Breast epithelium (tissue), 4 donors: ENCODE measurements at places on chromosomes 7 and 10.

DNA sequence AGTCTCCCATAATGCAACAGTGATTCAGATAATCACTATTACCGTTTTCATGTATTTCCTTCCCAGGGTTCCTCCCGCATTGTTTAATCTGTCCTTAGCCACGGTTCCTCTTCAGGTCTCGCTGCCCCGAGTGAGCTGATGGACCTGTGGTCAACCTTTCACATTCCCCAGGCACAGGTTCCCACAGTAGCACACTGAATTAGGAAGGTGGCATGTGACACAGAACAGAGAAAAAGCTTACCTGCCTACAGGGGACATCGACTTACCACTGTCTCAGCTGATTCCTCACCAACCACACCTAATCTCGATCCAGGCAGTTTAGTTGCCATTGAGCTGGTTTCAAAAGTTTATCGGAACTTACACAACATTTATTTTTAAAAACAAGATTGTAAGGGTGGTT is 72.2 kb downstream of the MTURN start:
- H3K27ac ChIP-seq: peak overlapping the region; percentile 21
- no peak for DNase-seq
- no peaks in the 10 kb centered on the region for H3K36me3 ChIP-seq
- H3K27me3 ChIP-seq: no peaks in the 10 kb centered on the region

- H3K4me1 ChIP-seq: peaks cover 4% of the 10 kb centered on the region
- no peaks in the 10 kb centered on the region for H3K27me3 ChIP-seq
- H3K4me3 ChIP-seq: no peak overlapping the region
- no peaks in the 10 kb centered on the region for H3K36me3 ChIP-seq
- no peak overlapping the region for H3K27ac ChIP-seq
Observed at GRCh38 chr7:732556-732955, 5.5 kb upstream of the PRKAR1B start.

DNA sequence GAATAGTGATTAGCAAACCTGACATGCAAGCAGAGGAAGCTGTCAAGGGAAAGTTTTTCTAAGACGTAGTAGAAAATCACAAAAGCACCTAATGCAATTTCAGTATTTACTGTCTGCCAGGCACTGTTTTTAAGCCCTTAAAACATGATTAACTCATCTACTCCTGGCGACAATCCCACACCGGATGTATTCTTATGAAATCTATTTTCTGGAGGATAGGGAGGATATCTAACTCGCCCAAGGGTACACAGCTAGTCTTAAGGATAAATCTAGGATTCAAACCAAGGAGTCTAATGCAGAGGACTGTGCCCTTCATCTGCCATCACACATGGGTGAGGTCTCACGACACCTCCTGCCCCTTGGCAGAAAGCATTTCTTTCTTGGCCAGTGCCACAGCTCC is 47.8 kb upstream of the FIGNL1 start:
- no peak for DNase-seq
- H3K4me1 ChIP-seq: no peaks in the 10 kb centered on the region
- no peaks in the 10 kb centered on the region for H3K27me3 ChIP-seq
- no peak overlapping the region for H3K4me3 ChIP-seq
- H3K36me3 ChIP-seq: no peaks in the 10 kb centered on the region

GRCh38 chr10:48791267-48791928 is 106.7 kb downstream of the WDFY4 start:
- no peak overlapping the region for H3K27ac ChIP-seq
- no peak overlapping the region for H3K4me3 ChIP-seq
- no peaks in the 10 kb centered on the region for H3K27me3 ChIP-seq
- H3K4me1 ChIP-seq: no peaks in the 10 kb centered on the region

DNA sequence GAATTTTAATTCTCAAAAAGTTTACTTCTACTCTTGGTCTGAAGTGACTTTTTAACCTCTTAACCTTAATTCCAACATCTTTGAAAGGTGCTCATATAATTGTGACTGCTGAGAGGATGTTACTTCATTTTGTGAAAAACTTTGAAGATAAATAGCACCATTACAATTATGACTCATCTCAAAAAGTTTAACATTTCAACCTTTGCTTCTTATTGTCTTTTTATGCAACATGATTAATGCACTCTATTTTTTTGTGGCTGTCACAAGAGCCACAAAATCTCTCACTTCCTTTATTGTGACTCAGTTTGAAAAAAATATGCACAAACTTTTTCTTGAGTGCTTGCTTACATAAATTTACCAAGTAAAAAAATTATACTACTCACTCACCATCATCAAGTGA is 383.1 kb downstream of the LRRTM3 start:
- DNase-seq: no peak
- H3K4me1 ChIP-seq: no peaks in the 10 kb centered on the region
- no peaks in the 10 kb centered on the region for H3K27me3 ChIP-seq
- no peak overlapping the region for H3K4me3 ChIP-seq
- H3K36me3 ChIP-seq: no peaks in the 10 kb centered on the region

- no peaks in the 10 kb centered on the region for H3K36me3 ChIP-seq
- DNase-seq: no peak
- H3K4me1 ChIP-seq: no peaks in the 10 kb centered on the region
- H3K27ac ChIP-seq: no peak overlapping the region
Observed at GRCh38 chr7:38545977-38546376, 85.2 kb downstream of the AMPH start.
